ENCODE measurements at places on chromosomes 6 and 20. TPM values are rescaled to one million over a fixed set of nuclear protein-coding genes. Genes with fewer than 3 reads are reported as not detected.

- H3K27me3 ChIP-seq, result no peaks in the 10 kb centered on the region
- no peak overlapping the region for H3K4me3 ChIP-seq
- no peaks in the 10 kb centered on the region for H3K4me1 ChIP-seq
- no peaks in the 10 kb centered on the region for H3K36me3 ChIP-seq
- H3K27ac ChIP-seq, result no peak overlapping the region
- DNase-seq, result peak; percentile 71
Measured at GRCh38 chr6:11143394-11144371, 32.2 kb upstream of the ERVFRD-1 start.

GRCh38 chr6:89500611-89501010 is 67.7 kb downstream of the ANKRD6 start:
- H3K4me3 ChIP-seq, result no peak overlapping the region
- no peaks in the 10 kb centered on the region for H3K36me3 ChIP-seq
- H3K27ac ChIP-seq, result no peak overlapping the region

- no peaks in the 10 kb centered on the region for H3K4me1 ChIP-seq
- no peaks in the 10 kb centered on the region for H3K27me3 ChIP-seq
- no peak for DNase-seq
Measured at GRCh38 chr6:135458051-135458450, 39.5 kb downstream of the AHI1 start.

DNA sequence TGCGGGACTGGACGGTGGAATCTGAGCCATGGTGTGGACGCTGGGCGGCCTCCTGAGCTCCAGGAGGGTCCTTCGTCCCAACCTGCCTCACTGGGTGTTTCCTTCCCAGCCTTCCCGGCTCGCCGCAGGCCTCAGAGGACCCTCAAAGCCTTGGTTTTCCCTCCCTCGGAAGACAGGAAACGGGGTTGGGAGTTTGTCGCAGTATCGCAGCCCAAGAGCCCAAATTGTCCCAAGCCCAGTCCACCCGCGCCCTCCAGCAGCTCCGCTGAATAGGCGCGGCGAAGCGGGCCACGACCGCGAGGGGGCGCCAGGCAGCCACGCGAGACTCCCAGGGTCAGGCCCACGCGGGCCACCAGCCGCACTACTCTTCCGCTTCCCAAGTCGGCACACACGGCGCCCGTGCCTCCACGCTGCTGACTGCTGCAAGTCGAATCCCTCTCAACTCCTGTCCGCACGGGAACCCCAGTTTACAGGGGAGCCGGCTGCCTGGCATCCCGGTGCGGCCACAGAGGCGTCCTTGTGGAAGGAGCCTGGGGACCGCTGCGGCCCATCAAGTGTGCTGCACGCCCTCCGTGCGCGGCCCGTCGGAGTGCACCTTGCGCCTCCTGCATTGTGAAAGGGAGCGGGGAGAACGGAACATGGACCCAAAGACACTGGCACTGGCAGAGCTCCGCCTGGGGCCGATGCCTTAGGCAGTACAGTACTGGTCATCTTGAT is 40.4 kb upstream of the HMGA1 start:
- H3K27ac ChIP-seq, result peak overlapping the region; percentile 52
- no peaks in the 10 kb centered on the region for H3K36me3 ChIP-seq
- DNase-seq, result peak; percentile 78
- H3K4me1 ChIP-seq, result no peaks in the 10 kb centered on the region

DNA sequence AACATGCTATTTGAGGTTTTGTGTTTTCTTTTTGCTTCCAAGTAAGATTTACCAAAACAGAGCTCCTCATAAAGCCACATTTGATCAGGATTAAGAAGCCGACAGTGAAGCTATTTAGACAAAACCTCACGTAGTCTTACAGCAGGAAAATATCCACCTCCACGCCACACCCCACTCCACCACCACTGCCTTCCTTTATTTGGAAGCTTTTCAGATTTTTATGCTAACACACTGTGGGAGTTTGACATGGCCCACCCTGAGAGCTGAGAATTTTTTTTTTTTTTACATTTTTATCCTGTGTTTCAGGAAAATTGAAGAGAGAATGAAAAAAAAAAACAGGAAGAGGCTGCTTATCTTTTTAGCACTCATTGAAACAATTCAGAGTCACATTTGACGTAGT is 104.8 kb upstream of the MC3R start:
- no peak overlapping the region for H3K27ac ChIP-seq
- no peak overlapping the region for H3K4me3 ChIP-seq
- H3K27me3 ChIP-seq, result no peaks in the 10 kb centered on the region
- H3K4me1 ChIP-seq, result no peaks in the 10 kb centered on the region

- peak within 1 kb of the TSS; percentile 98 for H3K4me3 ChIP-seq
- DNase-seq, result peak; percentile 84
- no peaks in the 10 kb centered on the region for H3K27me3 ChIP-seq
- peaks cover 3% of the 10 kb centered on the region for H3K4me1 ChIP-seq
- H3K27ac ChIP-seq, result peak within 1 kb of the TSS; percentile 100
Measured at GRCh38 chr6:159790149-159790955, at the start of gene MRPL18. MRPL18 (plus strand) TSS chr6:159790467; CDS start chr6:159790588, 121 bp downstream.

GRCh38 chr6:137740091-137740755 is 126.8 kb upstream of the TNFAIP3 start:
- DNase-seq, result no peak
- no peak overlapping the region for H3K4me3 ChIP-seq
- H3K36me3 ChIP-seq, result no peaks in the 10 kb centered on the region
- peaks cover 23% of the 10 kb centered on the region for H3K4me1 ChIP-seq
- H3K27ac ChIP-seq, result no peak overlapping the region

The MROH8 gene
- total RNA-seq, result 2.1 TPM

DNA sequence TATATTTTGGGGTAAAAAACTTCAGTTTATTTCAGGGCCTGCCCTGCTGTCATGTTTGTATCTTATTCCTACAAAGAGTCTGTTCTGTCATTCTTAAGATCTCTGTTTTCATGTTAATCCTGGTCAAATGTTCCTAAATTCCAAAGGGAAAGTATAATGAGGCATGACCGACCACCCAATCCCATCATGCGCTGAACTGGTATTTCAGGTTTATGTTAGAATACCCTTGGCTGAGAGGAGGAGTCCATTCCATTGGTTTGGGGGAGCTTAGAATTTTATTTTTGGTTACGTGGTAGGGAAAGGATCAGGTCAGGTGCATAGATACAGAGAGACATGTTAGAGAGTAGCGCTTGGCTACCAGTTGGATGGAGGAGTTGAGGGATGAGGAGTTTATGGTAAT is 25.7 kb downstream of the CFAP61 start:
- H3K4me3 ChIP-seq, result no peak overlapping the region
- no peak for DNase-seq
- no peaks in the 10 kb centered on the region for H3K4me1 ChIP-seq

The SLC17A2 gene
- not detected for total RNA-seq

- no peaks in the 10 kb centered on the region for H3K27me3 ChIP-seq
- no peak for DNase-seq
- no peak overlapping the region for H3K4me3 ChIP-seq
- peak overlapping the region; percentile 17 for H3K27ac ChIP-seq
- H3K36me3 ChIP-seq, result no peaks in the 10 kb centered on the region
- no peaks in the 10 kb centered on the region for H3K4me1 ChIP-seq
Measured at GRCh38 chr20:53857723-53858236, 212.6 kb downstream of the BCAS1 start.

DNA sequence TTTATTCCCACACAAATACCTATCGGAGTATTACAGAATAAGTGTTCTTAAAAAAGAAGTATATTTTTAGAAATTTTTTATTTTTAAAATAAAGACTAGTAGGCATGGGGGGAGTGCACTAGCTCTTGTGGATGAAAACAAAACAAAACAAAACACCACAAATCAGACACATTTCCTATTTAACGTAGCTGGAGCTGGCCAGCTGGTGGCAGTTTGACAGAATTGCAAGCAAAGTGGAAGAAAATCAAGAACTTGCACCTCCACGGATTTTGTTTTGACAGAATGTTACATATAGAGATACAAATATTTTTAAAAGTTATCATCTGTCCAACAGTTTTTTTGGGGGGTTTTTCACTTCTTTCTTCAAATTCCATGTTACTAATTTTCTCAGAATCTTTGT is 63.6 kb upstream of the SNRPB2 start:
- no peak overlapping the region for H3K4me3 ChIP-seq
- no peak overlapping the region for H3K27ac ChIP-seq
- no peaks in the 10 kb centered on the region for H3K27me3 ChIP-seq
- H3K4me1 ChIP-seq, result no peaks in the 10 kb centered on the region
- no peaks in the 10 kb centered on the region for H3K36me3 ChIP-seq
- DNase-seq, result no peak

GRCh38 chr6:48619771-48620170 is 508.8 kb upstream of the PTCHD4 start:
- no peak overlapping the region for H3K4me3 ChIP-seq
- H3K36me3 ChIP-seq, result no peaks in the 10 kb centered on the region
- no peak for DNase-seq
- H3K27ac ChIP-seq, result no peak overlapping the region
- H3K4me1 ChIP-seq, result no peaks in the 10 kb centered on the region

DNA sequence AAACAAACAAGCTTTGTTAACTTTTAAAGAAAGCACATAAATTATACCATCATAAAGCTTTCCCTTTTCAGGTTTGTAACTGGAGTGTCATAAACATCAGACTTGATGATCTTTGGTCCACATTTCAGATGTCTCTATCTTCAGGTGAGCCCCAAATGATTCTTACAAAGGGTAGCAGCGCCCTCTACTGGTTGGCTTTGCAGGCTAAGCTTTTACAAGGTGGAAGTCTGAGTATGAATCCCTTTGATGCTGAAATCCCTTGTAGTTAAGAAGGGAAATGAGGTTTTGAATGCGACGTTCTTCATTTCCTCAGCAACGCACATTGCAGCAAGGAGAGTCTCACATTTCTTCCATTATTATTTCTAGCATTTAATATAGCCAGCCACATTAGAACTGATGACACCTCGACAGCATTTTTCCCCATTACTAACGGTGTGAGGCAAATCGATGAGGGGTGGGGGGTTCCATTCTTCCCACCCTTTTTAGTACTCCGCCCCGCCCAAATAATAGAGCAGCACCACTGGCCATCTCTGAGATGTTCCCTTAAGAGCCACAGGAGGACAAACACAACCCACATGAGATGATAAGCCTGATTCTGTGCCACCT is 126.3 kb upstream of the NT5E start:
- H3K4me3 ChIP-seq, result no peak overlapping the region
- no peaks in the 10 kb centered on the region for H3K27me3 ChIP-seq
- no peaks in the 10 kb centered on the region for H3K4me1 ChIP-seq
- DNase-seq, result peak; percentile 96

DNA sequence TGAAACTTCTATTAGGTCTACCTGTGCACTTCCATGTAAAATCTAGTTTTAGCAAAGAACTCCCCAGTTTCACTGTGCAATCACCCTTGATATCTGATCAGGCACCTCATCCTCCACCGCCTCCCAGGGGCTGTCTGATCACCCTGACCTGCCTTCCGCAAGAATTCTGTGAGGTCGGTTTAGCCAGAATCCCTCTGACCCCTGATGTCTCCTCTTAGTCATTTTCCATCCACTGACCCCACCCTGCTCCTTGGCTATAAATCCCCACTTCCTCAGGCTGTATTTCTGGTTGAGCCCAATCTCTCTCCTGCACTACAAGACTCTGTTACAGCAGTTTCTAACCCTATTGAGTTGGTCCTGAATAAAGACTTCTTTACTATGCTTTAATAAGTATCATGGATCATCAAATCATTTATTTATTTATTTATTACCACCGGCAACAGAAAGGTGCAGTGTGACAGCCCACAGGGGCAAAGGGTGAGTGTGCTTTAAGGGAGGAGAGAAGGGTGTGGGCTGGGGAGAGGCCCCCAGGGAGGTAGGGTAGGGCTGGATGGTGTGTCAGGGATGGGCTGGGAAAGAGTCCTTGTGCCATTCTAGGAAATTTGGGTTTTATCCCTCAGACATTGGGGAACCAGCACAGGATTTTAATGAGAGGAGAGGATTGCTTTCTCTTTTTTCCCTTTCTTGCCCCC is 11.2 kb upstream of the SERPINB6 start:
- H3K4me3 ChIP-seq, result no peak overlapping the region
- H3K27ac ChIP-seq, result peak overlapping the region; percentile 71
- H3K27me3 ChIP-seq, result no peaks in the 10 kb centered on the region
- no peak for DNase-seq
- no peaks in the 10 kb centered on the region for H3K4me1 ChIP-seq

GRCh38 chr20:22861231-22861980 is 173.7 kb upstream of the SSTR4 start:
- H3K27ac ChIP-seq, result no peak overlapping the region
- no peak for DNase-seq
- H3K36me3 ChIP-seq, result no peaks in the 10 kb centered on the region
- H3K4me1 ChIP-seq, result no peaks in the 10 kb centered on the region

DNA sequence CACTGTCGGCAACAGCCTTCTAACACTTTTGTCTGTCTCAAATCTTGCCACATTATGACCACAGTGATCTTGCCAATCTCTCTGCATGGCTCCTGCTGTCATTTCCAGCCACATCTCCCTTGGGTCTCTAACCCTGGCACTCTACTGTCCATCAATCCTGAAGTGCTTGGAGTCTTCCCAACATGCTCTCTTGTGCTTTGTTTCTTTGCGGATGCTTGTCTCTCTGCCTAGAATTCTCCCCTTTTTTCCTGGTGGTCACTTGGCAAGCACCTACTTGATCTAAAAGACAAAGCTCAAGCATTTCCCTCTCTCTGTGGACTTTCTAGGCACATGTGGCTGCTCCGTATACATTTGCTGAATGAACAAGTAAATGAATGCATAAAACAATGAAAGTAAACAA is 290.7 kb upstream of the MAP3K7 start:
- no peak for DNase-seq
- no peak overlapping the region for H3K27ac ChIP-seq
- no peaks in the 10 kb centered on the region for H3K27me3 ChIP-seq
- no peak overlapping the region for H3K4me3 ChIP-seq

DNA sequence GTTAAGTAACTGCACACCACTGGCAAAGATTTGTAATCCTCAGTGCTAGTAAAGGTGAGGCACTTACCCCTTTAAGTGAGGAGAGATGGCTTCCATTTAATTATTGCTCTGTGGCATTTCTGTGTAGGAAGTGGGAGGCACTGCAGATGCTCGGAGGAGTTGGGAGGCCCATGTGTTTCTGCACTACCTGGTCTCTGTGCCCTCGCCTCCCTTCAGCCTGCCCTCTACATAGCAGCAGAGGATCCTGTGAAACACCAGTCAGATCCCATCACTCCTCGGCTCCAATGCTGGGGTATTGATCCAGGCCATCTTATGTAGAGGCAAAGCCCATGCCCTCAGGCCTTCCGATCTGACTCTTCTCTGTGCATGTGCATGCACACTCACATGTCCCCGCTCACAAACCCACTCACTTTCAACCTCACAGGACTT is 67.0 kb downstream of the SLX4IP start:
- peak overlapping the region; percentile 55 for H3K27ac ChIP-seq
- DNase-seq, result no peak
- H3K36me3 ChIP-seq, result no peaks in the 10 kb centered on the region
- H3K4me1 ChIP-seq, result peaks cover 37% of the 10 kb centered on the region

GRCh38 chr6:151488226-151488625 is 5.6 kb upstream of the CCDC170 start:
- no peak for DNase-seq
- no peak overlapping the region for H3K4me3 ChIP-seq
- H3K27ac ChIP-seq, result no peak overlapping the region
- no peaks in the 10 kb centered on the region for H3K4me1 ChIP-seq

DNA sequence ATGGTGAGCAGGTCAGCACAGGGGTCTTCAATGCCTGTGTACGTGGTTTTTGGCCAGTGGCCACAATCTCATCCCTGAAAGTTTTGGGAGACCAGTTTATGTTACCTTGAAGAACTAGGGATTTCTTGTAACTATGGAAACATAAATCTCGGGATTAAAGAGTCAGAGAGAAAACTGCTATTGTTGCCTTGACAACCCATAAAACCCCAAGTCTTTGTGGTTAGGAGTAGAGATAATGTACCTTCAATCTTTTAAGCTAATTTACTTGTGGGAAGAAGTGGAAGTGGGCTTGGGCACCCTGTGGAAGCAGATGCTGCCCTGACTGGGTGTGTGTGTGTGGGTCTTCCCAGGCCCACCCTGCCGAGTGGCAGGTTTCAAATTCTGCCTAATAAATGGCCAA is 46.1 kb upstream of the ZNF831 start:
- no peak overlapping the region for H3K4me3 ChIP-seq
- no peak overlapping the region for H3K27ac ChIP-seq

The PHACTR3 gene
- 11.6 TPM for total RNA-seq
